T-helper 17 cell (primary cell): ENCODE measurements at places on chromosomes 12 and 14.

GRCh38 chr12:121366063-121366459, 13.8 kb upstream of the ANAPC5 start:
- DNase-seq: no peak

DNA sequence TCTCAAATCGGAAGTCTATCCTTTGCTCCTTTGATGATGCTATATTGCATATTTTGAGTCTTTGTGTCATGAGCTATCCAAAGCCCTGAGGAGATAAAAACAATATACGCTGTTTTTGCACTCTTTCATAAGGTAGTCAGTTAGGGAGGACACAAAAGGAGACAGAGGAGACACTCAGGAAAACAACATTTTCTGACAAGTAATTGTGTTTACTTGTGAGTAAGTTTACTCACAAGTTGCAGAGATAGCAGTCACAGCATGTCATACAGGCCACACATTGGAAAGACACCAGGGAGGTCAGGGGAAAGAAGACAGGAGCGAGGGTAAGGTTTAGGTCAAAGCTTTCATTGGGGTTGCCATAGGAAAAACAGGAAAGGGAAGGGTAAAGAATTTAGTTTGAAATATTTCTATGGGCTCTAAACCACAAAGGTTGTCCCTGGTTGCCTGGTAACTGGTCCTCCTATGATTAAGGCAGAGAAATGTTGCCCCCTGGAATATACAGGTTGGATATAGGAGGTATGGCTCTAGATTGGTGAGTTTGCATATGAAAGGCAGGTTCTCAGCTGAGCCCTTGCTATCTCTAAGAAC, 7.4 kb upstream of the GABARAPL1 start:
- DNase-seq: no peak

- DNase-seq: no peak
These were observed 37.2 kb upstream of the GPR132 start for GRCh38 chr14:105102361-105102870.

DNA sequence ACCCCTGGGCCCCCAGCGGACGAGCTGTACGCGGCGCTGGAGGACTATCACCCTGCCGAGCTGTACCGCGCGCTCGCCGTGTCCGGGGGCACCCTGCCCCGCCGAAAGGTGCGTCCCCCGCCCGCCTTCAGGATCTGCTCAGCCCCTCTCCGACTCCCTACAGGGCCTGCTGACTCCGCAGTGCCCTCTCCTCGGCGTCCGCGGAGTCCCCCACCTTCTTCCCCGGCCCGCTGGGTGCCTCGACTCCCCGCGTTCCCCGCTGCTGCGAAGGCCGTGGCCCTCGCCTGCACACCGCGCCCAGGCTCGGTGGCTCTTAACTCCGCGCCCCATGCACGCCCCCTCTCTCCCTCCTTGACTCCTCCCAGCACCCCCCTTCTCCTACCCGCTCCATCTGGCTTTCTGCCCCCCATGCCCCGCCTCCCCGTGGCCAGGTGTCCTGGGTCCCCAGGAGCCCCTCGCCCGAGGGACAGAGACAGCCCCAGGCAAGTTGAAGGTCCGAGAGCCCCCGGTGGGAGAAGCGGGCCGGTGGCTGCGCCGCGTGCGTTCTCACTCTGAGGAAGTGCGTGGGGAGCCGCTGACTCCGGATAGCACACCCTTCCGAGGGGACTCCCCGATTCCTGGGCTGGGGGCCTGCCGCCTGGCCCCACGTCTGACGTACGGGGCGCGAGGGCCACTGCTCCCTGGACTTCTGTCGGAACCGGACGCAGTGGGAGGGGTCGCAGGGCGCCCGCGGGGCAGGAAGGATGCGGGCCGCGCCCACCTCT, 594 bp downstream of the TAMALIN start:
- DNase-seq: peak; percentile 47

GRCh38 chr12:69290545-69291277, 51.3 kb downstream of the CPSF6 start:
- peak; percentile 53 for DNase-seq

DNA sequence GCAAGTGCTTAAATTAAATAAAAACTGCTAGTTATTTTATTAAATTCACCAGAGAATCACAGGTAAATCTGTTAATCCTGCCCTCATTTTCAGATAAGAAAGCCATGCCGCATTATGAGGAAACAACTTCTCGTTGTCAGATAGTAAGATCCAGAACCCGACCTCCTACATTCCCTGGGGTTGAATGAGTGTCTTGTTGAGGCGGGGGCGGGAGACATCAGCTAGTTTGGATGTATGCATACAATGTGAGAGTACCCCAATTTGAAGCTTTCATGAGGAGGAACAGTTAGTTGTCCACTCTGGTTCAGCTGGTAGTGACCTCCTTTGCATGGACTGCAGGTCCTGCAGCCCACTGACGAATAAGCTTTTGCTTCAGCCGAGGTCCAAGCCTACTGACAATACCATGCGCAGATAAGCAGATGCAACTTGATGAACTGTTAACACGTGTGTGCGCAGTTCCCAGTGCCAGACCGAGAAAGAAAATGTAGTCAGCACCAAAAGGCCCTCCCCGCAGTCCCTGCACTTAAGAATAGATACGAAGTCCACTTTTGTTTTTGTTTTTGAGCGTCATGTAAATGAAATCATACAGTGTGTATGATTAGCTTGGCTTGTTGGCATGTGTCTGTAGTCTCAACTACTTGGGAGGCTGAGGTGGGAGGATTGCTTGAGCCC, 34.9 kb downstream of the EVL start:
- no peak for DNase-seq

DNA sequence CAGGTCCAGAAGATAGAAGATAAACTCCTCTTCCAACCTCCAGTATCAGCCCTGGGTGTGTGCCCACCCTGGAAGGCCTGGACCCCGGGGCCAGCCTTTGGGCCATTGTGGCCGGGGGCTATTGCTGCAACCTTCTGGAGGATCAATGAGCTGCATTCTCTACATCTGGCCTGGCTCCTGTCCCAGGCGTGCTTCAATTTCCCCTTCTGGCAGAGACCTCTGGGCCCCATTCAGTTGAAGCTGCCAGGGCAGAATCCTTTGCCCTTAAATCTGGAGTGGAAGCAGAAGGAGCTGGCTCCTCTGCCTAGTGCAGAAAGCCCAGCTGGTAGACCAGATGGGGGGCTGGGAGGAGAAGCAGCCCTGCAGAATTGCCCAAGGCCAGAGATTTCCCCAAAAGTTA, 10.0 kb downstream of the NYNRIN start:
- DNase-seq: no peak
